Thyroid gland (tissue), 4 donors: ENCODE measurements at places on chromosomes 7 and 10. TPM values are rescaled to one million over a fixed set of nuclear protein-coding genes. Genes with fewer than 3 reads are reported as not detected.

DNA sequence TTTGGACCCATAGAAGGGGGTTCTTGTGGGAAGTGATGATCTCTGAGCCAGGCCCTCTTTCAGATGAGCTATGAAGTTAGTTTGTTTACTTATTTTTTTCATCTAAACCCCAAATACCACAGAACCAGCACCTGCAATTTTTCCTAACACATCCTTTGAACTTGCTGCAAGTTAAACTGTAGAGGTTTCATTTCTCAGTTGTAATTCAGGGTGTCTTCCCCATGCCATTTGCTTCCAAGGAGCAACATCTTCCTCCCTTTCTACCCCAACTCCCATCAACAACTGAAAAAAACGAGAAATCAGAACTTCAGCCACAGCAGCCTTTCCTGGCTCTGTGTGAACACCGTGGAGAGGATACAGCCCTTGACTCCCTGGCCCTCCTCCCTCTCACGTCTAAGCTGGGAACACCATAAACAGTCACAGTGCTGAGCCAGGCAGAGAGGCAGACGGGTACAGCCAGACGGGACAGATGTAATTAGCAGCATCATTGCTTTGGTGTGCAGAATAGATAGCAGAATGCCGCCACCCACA is 63.6 kb downstream of the RGS10 start:
- no peak overlapping the region for H3K27ac ChIP-seq
- H3K4me3 ChIP-seq = no peak overlapping the region
- H3K36me3 ChIP-seq = no peaks in the 10 kb centered on the region
- no peaks in the 10 kb centered on the region for H3K4me1 ChIP-seq
- no peak for DNase-seq

Gene BLNK
- 35.5 TPM for total RNA-seq

- no peak for DNase-seq
- H3K4me3 ChIP-seq = no peak overlapping the region
- H3K36me3 ChIP-seq = no peaks in the 10 kb centered on the region
- peaks cover 5% of the 10 kb centered on the region for H3K4me1 ChIP-seq
- H3K27me3 ChIP-seq = no peaks in the 10 kb centered on the region
Measured at GRCh38 chr7:36264123-36264801, 111.2 kb downstream of the EEPD1 start.

- no peaks in the 10 kb centered on the region for H3K4me1 ChIP-seq
- no peak for DNase-seq
- no peaks in the 10 kb centered on the region for H3K27me3 ChIP-seq
- no peaks in the 10 kb centered on the region for H3K36me3 ChIP-seq
- no peak overlapping the region for H3K27ac ChIP-seq
Measured at GRCh38 chr10:129715805-129716204, 248.3 kb downstream of the EBF3 start.

Gene MARVELD1
- 46.6 TPM for total RNA-seq

GRCh38 chr7:83201355-83201754 is 38.7 kb upstream of the PCLO start:
- no peak for DNase-seq
- no peaks in the 10 kb centered on the region for H3K27me3 ChIP-seq
- H3K4me1 ChIP-seq = no peaks in the 10 kb centered on the region
- H3K27ac ChIP-seq = no peak overlapping the region

Gene CCL26
- total RNA-seq = not detected

- peaks cover 7% of the 10 kb centered on the region for H3K4me1 ChIP-seq
- no peaks in the 10 kb centered on the region for H3K27me3 ChIP-seq
- H3K27ac ChIP-seq = no peak overlapping the region
- H3K36me3 ChIP-seq = no peaks in the 10 kb centered on the region
Measured at GRCh38 chr10:31322647-31323046, 3.6 kb downstream of the ZEB1 start.

DNA sequence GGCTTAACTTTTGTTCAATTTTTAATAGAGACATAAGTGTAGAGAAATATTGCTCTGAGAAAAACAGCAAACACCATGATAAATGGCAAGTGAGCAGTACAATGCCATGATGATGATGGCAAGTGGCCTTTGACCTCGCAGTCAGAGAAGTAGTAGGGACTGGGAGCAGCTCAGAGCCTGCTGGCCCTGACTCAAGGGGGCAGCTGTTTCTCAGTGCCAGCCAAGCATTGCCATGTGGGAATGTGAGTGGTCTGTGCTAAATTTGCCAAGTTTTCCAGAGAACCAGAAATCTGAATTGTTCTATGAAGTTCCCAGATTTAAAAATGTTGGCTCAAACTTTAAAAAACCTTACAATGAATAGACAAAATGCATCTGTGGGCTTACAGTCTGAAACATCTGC is 187.9 kb downstream of the BICC1 start:
- no peaks in the 10 kb centered on the region for H3K27me3 ChIP-seq
- no peak for DNase-seq
- H3K4me1 ChIP-seq = no peaks in the 10 kb centered on the region
- no peak overlapping the region for H3K4me3 ChIP-seq
- H3K36me3 ChIP-seq = no peaks in the 10 kb centered on the region

- no peak for DNase-seq
- H3K27ac ChIP-seq = peak overlapping the region; percentile 51
- no peaks in the 10 kb centered on the region for H3K36me3 ChIP-seq
- no peaks in the 10 kb centered on the region for H3K27me3 ChIP-seq
- peaks cover 5% of the 10 kb centered on the region for H3K4me1 ChIP-seq
Measured at GRCh38 chr10:71887743-71888142, 36.7 kb upstream of the PSAP start.
